Heart left ventricle (tissue), 16 donors: ENCODE measurements at places on chromosomes 12 and 14. TPM values are rescaled to one million over a fixed set of nuclear protein-coding genes. Genes with fewer than 3 reads are reported as not detected.

GRCh38 chr14:85934123-85934885 is 404.4 kb downstream of the FLRT2 start:
- DNase-seq: peak; percentile 12

DNA sequence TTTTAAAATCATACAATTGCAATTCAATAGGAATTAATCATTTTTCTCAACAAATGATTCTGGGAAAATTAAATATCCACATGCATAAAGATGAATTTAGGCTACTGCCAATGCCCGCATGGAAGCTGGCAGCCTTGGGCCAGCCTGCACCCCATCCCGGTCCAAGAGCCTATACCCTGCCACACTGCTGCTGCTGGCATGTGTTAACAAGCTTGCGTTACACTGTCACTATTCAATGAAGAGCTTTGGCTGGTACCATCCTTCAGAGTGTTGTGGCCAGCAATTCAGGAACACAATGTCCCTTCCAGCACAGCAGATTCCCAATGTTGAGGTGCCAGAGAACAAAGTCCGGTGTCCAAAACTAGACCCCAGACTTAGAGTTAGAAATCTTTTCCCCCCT is 13.6 kb upstream of the TAS2R14 start:
- DNase-seq: peak; percentile 24

GRCh38 chr12:105846331-105846730 is 292.4 kb downstream of the NUAK1 start:
- DNase-seq: no peak

GRCh38 chr12:111270239-111270638 is 98.7 kb downstream of the PHETA1 start:
- no peak for DNase-seq

GRCh38 chr12:50201987-50202521 is 34.9 kb upstream of the CERS5 start:
- DNase-seq: no peak

GRCh38 chr12:54201001-54201794 is 12.4 kb upstream of the SMUG1 start:
- DNase-seq: peak; percentile 50

DNA sequence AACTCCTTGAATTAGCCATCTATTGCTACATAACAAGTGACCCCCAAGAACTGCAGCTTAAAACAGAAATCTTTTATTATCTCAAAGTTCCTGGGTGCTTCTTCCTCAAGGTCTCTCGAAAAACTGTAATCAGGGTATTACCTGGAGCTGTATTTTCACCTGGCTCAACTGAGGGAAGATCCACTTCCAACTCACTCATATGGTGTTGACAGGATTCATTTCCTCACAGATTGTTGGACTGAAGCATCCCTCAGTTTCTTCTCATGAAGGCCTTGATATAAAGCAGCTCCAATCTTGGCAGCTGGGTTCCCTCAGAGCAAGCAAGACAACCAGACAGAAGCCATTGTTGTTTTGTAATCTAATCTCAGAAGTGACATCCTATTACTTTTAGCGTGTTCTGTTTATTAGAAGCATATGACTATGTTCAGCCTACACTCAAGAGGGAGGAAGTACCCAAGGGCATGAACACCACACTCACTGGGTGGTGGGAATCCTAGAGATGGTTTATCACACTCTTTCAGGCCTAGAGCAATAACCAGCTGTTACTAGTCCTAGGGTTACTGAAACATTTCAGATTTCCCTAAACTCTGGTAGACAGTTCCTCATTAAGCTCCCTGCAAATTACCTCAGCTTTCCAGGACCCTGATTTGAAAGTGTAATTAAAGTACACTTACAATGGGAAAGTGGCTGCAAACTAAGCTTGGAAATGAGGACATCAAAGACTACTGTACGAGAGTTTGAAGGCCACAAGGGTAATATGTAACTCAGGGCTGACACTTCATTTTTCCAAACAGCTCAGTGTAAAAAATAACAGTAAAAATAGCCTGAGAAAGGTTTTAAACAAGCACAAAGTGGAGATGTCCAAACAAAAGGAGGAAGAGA is 222.2 kb downstream of the SEC23A start:
- no peak for DNase-seq

GRCh38 chr14:100898465-100898864 is 5.1 kb downstream of the RTL1 start:
- DNase-seq: no peak

GRCh38 chr12:86241600-86241999 is 14.6 kb downstream of the MGAT4C start:
- DNase-seq: no peak

DNA sequence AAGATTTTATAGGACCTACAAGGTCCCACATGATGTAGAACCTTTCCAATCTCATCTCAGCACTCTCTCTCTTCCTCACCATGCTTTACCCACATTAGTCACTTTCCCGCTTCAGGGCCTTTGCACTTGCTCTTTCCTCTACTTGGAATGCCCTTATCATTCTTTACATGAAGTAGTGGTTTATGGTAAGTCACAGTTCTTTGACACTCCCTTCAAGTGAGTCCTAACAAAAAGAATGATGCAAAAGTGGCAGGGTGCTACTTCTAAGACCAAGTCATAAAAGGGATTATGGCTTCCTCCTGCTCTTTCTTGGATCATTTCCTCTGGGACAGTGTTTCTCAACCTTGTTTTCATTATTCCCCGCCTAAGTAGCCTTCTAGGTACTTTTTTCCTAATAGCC is 13.1 kb downstream of the TMBIM4 start:
- no peak for DNase-seq

GRCh38 chr12:95318071-95318545 is 100.5 kb downstream of the VEZT start:
- DNase-seq: no peak

DNA sequence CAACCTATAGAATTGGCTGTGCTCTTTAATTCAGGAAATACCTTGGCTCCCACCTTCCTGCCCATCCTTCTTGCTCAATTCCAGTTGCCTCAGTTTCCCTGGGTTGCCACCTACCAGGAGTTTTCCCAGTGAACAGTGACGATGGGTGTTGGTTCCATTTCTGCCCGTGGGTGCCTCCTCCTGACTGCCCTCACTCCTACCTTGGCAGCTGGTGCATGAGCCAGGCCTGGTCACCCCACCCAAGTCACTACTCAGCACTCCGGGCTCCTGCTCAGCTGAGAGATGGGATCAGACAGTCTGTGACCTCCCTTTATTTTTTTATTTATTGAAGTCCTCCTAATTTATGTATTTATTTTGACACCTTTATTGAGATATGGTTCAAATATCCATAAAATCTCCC is 31.0 kb upstream of the PTGR2 start:
- no peak for DNase-seq

- no peak for DNase-seq
Measured at GRCh38 chr12:94469522-94469921, 9.9 kb upstream of the CEP83 start.

DNA sequence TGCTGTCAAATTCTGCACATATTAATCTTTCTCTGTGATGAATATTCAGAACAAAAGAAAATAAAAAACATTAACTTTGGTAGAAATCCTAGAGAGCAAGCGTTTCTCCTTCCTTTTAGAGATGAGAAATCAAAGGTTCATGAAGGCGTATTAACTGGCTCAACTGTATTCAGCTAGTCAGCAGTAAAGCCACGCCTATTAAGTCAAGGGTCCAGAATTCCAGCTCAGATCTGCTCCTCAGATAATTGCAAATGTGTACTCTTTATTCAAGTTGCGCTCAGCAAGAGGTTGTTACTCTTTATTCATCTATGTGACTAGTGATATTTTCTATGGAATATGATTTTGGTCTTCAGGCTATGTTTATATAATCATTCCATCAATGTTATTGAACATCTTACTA is 13.1 kb upstream of the POC1B start:
- DNase-seq: no peak

DNA sequence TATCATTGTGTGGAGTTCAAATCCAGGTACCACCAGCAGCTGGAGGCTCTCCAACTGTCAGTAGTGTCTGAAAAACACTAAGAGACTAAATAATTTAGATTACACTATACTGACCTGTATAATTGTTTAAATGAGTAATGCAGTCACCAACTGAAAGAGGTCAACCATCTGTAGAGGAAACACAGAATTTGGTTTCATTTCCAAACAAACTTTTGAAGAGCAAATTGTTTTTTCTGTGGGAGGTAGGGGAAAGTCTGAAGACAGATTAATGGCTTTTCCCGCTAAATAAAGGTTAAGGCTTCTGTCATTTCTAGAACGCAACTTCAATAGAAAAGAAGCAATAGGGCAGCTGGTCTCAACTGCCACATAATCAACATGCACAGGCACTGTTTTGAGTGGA is 462.6 kb downstream of the PRKD1 start:
- DNase-seq: no peak

DNA sequence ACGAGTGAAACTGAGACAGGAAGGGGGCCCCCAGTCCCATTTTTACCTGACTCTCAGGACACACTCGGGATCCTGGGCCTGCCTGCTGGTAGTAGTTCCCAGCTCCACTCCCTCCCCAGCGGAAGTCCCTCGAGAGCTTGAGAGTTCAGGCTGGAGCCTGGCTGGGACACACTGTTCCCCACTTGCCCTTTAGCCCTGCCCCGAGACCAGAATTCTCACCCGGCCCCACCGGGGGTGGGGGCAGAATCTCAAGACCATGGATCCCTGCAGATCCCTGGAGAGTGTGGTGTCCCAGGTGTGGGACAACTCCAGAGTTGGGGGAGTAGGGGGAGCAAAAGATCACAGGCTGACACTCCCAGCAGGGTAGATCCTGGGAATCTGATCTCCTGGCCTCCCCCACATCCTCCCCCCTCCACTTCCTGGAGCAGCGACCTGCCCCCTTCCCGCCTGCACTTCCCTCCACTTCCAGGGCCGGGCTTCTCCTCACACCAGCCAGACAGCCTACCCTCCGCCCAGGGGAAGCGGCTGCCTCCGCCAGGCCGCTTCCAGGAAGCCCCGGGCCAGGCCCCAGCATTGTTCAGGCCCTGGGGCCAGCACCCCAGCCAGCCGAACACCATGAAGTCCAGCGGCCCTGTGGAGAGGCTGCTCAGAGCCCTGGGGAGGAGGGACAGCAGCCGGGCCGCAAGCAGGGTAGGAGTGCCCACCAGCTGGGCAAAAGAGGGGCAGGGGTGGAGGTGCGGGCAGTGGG is at the start of gene TNS2:
Gene TNS2, plus strand, starts transcription at position 495 of the 748 bp plus-strand sequence. Its CDS starts 121 bp downstream, at position 616.
- DNase-seq: peak; percentile 91

GRCh38 chr12:88723219-88723618 is 142.9 kb upstream of the KITLG start:
- no peak for DNase-seq

- DNase-seq: no peak
Measured at GRCh38 chr12:51082561-51083125, 753 bp downstream of the CSRNP2 start.

- DNase-seq: peak; percentile 73
Measured at GRCh38 chr14:64196814-64197411, 97.3 kb downstream of the ESR2 start.

DNA sequence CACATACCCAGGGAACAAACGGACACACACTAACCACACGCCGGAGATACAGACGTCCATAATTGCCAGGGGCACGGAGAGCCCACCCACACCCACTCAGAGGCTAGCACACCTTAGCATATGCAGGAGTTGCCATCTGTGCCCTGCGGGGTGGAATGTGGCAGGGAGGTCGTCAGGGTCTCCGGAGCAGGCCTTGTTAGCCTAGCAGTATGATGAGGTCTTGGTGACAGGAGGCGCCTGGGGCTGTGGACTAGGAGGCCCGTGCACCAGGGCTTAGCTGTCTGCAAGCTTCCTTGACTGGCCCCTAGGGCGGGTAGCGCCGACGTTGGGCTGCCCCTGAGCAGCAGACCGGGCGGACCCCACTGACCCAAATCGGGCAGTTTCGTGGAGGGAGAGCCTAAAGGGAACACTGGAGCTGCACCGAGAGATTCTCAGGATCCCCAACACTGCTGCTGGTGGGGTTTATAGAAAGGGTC is 10.0 kb downstream of the STAC3 start:
- DNase-seq: no peak

- DNase-seq: no peak
Measured at GRCh38 chr12:106135075-106135474, 3.7 kb downstream of the NUAK1 start.

DNA sequence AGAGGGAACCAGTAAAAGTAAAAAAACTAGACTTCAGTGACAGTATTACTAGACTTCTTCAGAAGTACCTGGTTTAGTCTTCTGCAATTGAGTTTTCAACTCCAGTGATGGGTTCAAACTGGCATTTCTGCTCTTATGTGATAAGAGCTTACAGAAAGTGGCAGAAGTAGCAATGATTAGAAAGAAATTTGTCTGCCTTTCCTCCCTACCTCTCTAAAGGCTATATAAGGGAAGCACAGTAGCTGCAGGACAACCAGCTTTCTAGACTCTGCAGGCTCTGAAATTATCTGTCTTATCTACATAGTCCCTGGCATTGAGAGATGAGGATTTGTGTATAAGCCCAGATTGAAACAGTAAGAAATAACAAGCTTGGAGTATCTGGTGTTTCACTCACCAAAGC is 107.5 kb downstream of the DAAM1 start:
- DNase-seq: no peak

DNA sequence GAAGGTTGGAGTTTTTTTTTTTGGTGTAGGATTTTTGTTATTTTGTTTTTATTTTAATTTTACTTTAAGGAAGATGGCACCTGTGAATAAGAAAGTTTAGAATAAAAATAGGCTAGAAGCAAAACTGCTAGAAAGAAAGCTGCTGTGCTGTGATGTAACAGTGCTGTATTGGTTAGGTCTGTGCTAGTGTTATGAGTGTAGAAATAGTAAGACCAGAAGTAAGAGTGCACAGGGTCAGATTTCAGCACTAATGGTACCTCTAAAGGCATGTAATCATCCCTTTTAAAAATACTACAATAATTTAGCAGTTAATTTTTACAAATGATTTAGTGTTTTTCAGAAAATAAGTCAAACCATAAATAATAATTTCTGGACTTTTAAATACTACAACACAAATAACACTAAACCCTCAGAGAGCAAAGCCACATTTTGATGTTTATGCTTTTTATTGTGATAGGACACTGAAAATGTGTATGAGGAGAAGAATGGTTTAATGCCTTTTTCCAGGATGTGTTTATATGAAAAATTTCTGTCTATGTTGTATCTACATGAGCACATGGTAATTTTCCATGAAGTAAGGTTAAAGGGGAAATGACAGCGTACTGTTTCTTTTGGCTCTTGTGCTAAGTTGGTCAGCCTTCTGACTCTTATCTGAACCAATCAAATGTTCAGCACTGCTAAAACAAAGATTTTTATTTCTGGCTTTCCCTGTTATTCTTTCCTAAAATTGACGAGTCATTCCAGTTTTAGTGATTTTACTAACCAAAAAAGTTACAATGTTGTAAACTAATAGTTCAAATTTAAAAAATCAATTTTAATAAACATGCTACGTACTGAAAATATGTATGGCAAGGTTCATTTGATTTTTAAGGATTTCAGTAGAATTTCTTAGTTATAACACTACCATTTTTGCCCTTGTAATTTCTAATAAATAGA is 96.1 kb downstream of the PPHLN1 start:
- DNase-seq: no peak

Gene ETFBKMT
- total RNA-seq: 7.4 TPM

Gene PLCZ1
- total RNA-seq: not detected

Gene VEZT
- total RNA-seq: 59.2 TPM

Gene PLA2G1B
- not detected for total RNA-seq

Gene DPPA3
- not detected for total RNA-seq

Gene PXN
- total RNA-seq: 103 TPM

Gene RGS6
- total RNA-seq: 18.8 TPM

Gene KRT78
- not detected for total RNA-seq

Gene KERA
- total RNA-seq: not detected

Gene SOCS4
- 12.0 TPM for total RNA-seq

Gene SYT1
- total RNA-seq: 0.12 TPM

Gene LALBA
- total RNA-seq: not detected

Gene PTPRB
- total RNA-seq: 31.4 TPM

Gene IL26
- total RNA-seq: not detected

Gene LAG3
- total RNA-seq: not detected

Gene SLC25A47
- total RNA-seq: not detected

Gene TAS2R9
- total RNA-seq: 0.27 TPM

Gene SYNDIG1L
- 0.32 TPM for total RNA-seq

Gene IFNG
- not detected for total RNA-seq

Gene RESF1
- 16.2 TPM for total RNA-seq
